ENCODE measurements at places on chromosomes 12 and 14.

GRCh38 chr14:91246051-91246852 lies 1.7 kb upstream of the GPR68 start:
- no peak for DNase-seq

- no peak for DNase-seq
Observed at GRCh38 chr12:71509705-71510104, 70.1 kb downstream of the LGR5 start.

DNA sequence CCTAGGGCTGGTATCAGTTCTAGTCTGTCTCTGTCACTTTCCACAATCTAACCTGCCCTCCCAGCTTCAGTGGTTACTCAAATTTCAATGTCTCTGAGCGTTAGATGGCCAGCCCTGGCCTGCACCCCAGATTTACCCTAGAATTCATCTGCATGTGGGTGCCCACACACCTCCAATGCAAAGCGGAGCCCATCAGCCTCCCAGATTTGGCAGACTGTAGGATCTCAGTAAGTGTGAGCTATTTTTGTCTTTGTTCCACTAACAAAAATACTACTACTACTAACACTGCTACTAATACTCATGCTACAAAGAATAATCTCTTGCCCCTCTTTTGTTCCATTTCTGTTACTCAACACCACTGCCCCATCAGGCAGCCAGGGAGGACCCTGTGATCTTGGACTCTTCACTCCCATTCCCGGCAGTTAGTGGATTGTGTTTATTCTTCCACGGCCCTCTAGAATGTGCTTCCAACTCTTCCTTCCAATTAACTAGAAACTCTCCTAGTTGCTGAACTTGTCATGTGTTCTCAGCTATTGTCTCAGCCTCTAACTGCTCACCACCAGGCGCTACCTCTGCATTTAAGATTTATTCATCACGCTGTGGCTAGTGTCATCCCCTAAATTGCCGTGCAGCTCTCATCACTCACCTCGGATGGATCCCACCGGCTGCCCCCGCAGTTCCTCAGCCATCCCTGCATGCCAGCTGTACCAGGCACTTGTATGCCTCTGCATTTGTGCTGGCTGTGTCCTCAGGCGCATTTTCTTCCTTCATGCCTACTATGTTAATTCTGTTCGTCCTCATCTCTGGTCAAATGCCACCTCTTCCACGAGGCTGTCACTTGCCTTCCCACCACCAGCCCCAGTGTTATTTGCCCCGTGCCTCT lies 150.6 kb upstream of the HIF1A start:
- DNase-seq = no peak

DNA sequence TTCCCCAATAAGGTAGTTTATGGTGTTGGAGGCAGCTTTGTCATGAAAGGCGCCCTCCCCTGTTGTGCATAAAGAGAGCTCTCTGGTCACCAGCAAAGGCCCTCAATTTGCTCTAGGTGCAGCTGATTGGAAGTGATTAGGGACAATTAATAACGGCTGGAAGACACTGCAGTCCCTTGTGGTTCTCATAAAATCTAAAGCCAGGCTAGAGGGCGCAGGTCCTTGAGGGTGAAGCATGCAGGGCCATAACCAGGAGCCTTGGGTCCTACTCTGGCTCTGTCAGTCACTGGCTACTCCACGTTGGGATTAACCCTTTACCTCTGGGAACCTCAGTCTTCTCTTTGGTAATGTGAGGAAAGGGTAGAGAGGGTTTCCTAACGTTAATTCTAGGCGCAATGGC lies 1.9 kb downstream of the DAAM1 start:
- no peak for DNase-seq

DNA sequence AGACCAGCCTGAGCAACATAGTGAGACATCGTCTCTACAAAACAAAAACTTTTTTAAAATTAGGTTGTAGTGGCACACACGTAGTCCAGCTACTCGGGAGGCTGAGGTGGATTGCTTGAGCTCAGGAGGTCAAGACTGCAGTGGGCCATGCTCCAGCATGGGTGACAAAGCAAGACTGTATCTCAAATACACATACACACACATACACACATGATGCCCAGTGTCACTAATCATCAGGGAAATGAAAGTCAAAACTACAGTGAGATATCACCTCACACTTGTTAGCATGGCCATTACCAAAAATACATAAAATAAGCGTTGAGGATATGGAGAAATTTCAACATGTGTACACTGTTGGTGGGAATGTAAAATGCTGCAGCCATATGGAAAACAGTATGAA lies 33.2 kb upstream of the KICS2 start:
- no peak for DNase-seq

DNA sequence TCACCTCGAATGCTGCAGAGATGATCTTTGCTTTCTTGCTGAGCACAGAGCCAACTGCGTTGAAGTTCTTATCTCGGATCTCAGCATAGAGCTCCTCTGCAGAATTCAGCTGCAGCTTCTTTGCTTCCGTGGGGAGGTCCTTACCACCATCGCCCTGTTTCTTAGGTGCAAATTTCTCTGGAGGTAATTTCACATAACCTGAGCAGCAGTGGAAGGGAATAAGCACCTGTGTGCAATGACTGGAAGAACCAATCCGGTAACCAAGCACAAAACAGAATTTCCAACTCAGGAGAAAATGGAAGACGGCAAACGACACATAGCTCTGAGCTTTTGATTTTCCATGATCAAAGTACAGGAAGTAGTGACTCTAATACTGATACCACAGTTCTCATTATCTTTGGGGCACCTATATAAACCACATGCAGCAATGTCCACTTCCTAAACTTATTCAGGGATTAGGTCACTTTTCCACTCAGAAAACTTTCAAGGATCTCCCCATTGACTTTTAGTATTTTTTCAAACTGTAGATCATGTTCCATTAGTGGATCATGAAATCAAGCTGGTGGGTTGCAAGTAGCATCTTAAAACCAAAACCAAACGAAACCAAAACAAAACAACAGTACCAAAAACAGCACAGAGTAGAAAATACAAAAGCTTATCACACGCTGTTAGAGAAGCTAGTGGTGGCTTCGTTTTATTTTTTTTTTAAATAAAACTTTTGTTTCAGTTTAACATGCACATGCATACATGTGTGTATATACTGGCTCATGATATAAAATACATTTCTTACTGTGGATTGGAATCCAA lies 18.9 kb upstream of the DIABLO start:
- peak; percentile 60 for DNase-seq

DNA sequence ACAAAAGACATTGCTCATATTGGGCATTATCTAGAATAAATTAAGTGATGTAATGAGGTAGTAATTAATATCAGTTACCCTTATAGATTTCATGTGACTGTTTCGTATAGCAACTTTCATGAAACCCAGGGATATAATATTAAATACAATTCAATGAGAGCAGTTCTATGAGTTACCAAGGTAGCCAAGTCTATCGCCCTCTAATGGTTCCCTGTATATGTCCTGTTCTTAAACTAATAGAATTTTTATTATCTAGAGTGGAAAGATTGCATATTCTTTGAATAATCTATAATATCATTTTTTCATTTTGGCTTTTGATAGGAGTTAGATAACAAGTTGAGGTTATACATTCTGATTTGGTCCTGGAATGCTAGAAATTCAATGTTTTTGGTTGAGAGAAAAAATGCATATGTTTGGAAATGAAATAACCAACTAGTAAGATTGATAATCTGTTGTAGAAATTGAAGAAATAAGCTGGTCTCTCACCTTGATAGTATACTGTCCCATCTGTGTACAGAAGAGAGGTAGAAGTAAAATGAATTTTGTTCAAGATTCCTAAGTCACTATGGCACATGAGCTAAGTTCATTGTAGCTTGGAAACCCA lies 59.7 kb downstream of the SCFD1 start:
- DNase-seq = no peak

DNA sequence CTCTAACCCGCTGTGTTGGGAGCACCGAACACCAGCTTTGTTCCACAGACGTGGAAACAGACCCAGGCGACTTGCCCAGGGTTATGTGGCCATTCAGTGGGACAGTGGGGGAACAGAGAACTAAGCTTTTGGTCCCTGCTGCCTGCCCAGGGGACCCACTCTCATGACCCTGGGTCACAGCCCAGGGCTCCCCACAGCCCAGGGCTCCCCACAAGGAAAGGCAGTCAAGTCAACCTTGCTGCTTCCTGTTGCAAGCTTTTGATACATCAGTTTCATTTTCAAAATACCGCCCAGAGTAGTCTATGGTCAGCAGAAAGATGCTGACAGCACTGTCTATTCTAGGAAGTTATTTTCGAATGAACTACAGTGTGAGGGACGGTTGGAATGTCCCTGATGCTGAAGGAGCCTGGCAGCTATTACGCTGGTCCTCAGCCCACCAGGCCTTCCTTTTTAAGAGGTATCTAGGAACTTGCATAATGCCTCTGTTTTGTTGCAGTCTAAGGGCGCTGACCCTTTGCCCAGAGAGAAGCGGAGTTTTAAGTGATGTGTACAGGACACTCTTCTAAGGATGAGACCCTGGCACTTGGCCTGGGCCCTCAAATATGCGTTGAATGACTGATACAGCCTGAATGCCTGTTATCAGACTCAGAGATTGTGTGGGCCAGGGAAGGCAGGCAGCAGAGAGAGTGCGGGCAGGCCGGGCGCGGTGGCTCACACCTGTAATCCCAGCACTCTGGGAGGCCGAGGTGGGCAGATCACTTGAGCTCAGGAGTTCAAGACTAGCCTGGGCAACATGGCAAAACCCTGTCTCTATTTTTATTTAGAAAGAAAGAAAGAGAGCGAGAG lies 12.6 kb upstream of the TTC7B start:
- peak; percentile 77 for DNase-seq

- peak; percentile 50 for DNase-seq
Observed at GRCh38 chr12:76037130-76038103, 5.8 kb upstream of the PHLDA1 start.

DNA sequence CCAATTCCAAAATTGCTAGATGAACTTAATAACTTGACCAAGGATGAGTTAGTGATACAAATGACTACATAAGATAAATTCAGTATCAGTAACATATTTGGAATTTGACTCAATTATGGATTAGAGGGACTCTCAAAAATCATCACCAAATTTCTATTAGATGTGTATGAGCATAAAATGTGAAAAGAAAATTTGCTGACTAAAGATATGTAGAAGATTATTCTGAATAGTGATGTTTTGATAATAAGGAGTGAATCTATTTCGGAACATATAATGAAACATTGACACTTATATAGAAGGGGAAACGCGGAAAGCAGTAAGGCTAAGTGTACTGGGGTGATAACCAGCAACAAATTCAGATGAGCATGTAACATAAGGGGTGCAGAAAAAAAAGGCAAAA lies 177.3 kb downstream of the DERA start:
- no peak for DNase-seq

GRCh38 chr14:34049790-34050189 lies 98.9 kb upstream of the EGLN3 start:
- no peak for DNase-seq

DNA sequence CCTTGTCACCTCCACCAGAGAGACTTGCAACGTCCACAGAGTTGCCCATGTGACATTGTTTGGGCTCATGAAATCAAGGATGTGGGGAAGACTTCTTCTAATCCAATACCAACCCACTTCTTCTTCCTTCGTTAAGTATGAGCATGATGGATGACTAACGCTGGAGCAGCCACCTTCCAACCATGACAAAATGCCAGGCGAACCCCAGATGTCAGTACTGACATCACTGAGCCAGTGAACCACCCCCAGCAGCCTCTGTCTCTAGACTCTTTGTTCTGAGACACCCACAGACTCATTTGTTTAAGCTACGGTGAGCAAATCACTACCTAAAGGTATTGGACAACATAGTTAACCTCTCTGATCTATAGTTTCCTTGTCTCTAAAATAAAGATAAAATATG lies 123.7 kb downstream of the GRIN2B start:
- DNase-seq = no peak

- no peak for DNase-seq
Observed at GRCh38 chr12:15575671-15576541, 213.3 kb downstream of the EPS8 start.

DNA sequence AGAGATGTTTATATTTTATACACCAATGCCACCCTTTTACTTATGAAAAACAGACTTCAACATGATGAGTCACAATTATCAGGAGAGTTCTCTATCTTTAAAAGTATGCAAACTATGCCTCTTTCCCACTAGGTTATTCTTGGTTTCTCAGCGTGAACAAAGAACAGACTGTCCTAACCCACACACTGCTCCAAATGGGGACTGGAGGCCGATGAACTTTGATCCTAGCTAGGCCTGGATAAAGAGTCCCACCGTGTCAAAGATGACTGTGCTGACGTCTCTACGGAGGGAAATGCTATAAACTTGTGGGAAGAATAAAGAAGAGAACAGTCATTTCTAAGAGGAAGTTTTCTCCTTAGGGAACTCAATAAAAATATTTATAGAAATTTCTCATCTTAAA lies 160.1 kb downstream of the EPS8 start:
- peak; percentile 4 for DNase-seq

DNA sequence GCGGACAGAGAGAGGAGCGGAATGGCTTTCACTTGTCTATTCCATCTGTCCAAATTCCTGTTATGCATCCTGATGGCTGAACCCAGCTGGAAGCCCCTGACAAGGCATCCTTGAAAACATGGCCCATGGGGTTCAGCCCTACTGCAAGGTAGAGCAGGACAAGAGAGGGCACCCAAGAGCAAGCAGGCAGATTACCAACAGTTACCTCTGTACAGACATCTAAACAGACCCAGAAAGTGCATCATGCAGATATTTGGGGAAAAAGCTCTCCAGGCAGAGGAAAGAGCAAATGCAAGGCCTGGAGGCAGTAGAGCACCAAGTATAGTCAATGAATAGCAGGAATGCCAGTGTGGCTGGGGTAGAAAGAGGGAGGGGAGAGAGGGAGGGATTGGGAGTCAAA lies 407.5 kb downstream of the PCNX1 start:
- DNase-seq = no peak

DNA sequence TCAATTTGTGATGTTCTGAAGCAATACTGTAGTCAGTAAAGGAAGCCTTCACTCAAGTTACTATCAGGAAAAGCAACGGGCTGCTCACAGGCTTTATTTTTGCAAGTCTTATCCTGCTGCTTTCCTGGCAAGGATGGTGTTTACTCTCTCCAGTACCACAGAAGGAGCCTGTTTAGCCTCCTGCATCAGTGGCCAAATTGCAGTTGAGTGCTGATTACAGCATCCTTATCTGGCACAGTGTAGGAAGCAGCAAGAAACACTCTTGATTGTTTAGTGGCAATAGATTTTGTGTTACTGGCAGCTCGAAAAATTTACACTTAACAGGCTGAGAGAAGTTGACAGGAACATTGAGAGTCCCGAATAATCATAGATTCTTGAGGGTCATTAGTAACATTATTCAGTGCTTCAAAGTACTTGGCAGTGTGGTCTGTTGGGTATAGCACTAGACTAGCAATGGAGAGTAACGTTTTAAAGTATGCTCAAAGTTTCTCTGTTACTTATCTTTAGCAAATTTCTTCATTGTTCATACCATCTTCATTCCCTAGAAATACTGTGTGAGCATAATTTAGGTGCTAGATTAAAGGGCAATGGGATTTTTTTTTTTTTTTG lies 11.7 kb downstream of the TULP3 start:
- DNase-seq = no peak

- no peak for DNase-seq
Observed at GRCh38 chr14:93114068-93114710, 1.5 kb downstream of the ITPK1 start.

DNA sequence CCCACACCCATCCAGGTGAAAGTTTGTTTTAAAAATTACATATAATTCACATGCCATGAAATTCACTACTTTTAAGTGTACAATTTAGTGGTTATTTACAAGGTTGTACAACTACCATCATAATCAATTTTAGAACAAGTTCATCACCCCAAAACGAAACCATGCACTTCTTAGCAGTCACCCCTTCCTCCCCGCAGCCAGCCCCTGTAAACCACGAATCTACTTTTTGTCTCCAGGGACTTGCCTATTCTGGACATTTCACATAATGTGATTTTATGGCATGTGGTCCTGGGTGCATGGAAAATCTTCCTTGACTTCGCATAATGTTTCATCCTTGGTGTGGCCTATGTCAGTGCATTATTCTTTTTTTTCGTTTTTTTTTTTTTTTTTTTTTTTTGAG lies 19.2 kb upstream of the TRAF3 start:
- peak; percentile 67 for DNase-seq
